ENCODE measurements at places on chromosomes 3 and 15. TPM values are rescaled to one million over a fixed set of nuclear protein-coding genes. Genes with fewer than 3 reads are reported as not detected.

COL7A1 gene
- 15.3 TPM for total RNA-seq

PLSCR5 gene
- total RNA-seq = not detected

SOX2 gene
- 21.3 TPM for total RNA-seq

ISLR gene
- 41.7 TPM for total RNA-seq

ST3GAL6 gene
- 9.4 TPM for total RNA-seq

SNX22 gene
- total RNA-seq = 45.9 TPM

CHRNA7 gene
- 6.3 TPM for total RNA-seq

GOLGA6B gene
- total RNA-seq = 0.42 TPM

A4GNT gene
- total RNA-seq = not detected

TEX55 gene
- total RNA-seq = not detected

PARP16 gene
- total RNA-seq = 13.7 TPM

PHLDB2 gene
- 91.3 TPM for total RNA-seq

ERC2 gene
- total RNA-seq = not detected

IL16 gene
- total RNA-seq = 71.1 TPM

ADAMTSL3 gene
- 19.2 TPM for total RNA-seq

ACOX2 gene
- total RNA-seq = 43.1 TPM

CCNB2 gene
- total RNA-seq = 0.44 TPM

CA12 gene
- total RNA-seq = 1.8 TPM
